GM23248 (cell line): ENCODE measurements at places on chromosomes 2 and 18. TPM values are rescaled to one million over a fixed set of nuclear protein-coding genes. Genes with fewer than 3 reads are reported as not detected.

DNA sequence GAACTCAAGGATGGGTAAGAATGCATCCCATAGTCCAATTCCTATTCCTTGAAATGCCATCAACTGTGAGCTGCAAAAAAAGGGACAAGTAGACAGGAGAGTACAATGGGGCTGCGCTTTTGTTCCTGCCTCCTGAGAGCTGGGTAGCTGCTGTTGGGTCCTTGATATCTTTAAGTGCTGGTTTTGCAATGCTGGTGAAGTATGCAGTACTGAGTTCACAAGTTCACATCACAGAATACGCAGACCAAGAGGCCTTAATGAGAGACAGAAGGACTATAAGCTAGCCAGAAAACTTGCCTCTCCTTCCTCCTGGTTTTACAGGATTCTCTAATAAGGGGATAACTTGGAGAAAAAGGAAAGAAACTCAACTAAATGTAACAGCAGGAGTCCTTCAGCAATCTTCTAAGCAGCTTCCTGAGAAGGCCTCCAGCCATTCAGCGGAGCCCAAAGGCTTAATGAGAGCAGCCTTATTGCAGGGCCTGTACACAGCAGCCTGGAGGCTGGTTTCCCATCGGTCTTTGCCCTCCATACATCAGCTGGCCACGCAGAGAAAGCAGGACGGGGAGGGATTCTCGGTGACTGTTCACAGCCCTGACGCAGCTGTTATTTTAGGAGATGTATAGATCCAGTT, 293.1 kb downstream of the CDCA7 start:
- DNase-seq: peak; percentile 42

DNA sequence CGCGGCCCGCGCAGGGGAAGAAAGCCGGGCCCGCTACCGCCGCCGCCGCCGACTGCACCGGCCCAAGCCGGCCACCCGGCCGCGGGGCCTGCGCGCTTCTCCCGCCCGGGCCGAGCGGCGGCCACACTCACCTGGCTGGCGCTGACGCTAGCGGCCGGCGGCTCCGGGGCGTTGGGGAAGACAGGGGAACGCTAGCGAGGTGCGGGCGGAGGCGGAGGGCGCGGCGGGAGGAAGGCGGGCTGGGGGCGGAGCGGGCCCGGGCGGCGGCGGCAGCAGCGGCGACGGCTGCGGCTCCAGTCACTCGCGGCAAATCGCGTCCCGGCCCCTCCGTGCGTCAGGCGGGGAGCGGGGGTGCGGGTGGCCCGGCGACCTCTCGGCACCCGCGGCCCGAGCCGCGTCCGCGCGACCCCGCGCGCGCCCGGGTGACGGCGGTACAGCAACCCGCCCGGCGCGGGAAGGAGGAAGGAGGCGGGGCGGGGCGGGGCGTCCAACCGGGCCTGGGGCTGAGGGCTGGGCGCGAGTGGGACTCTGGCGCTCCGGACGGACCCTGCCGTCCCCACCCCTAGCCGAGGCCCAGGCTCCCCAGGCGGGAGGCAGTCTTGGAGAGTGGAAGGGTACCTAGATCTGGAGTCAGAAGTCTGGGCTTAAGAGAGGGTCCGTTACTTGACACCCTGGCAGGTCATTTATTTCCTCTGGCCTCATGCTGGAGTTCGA, at the start of gene SESTD1:
TSS of gene SESTD1 (minus strand) at position 465 of the 714 bp plus-strand sequence. CDS start 72,991 bp downstream, outside the sequence.
- peak; percentile 80 for DNase-seq

DNA sequence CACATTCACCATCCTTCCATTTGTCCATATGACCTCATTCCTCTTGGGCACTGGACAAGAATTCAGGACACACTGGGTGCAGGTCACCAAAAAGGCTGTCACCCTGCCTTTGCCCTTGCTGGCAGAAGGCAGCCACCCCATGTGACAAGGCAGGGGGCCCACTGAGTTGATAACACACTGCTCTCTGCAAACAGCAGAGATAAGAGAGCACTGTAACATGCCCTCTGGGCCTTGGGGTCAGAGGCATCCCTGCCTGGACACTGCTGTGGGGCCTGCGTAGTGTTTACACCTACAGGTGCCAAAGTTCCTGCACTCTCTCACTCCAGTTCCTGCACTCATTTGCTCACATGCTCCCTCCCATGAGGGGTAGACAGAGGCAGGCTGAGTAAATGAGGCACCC, 344.7 kb upstream of the TCF4 start:
- no peak for DNase-seq

- DNase-seq: peak; percentile 21
Observed at GRCh38 chr2:203648273-203648672, 58.2 kb upstream of the CD28 start.

GRCh38 chr2:132641819-132642218, 28.2 kb downstream of the LYPD1 start:
- no peak for DNase-seq

DNA sequence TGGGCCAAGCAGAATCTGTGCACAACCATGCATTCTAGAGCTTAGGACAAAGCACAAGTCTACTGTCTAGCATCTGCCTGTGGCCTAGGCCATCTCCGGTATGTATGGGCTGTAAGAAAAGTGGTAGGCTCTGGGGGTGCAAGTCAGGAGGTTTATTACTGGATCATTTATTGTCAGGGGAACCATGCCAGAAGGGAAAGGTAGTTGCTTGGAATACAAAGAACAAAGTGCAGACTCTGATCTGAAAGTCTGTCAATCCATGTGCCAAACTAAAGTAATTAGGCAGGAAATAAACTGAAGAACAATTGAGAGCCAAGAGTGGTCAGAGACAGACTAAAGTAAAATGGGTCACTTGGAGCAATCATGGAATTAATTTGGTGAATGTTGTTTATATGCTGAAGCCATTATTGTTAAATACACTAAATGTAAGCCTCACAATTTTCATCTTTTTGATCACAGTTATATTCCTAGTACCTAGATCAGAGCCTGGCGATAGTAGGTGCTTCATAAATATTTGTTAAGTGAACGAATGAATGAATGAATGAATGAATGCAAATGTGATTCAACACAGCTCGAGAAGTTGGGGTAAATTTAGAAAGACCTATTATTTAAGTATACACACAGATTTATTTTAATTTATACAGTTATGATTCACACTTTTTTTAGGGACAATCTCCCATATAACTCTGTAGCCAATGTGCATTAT, 260.7 kb upstream of the STON1 start:
- no peak for DNase-seq

DNA sequence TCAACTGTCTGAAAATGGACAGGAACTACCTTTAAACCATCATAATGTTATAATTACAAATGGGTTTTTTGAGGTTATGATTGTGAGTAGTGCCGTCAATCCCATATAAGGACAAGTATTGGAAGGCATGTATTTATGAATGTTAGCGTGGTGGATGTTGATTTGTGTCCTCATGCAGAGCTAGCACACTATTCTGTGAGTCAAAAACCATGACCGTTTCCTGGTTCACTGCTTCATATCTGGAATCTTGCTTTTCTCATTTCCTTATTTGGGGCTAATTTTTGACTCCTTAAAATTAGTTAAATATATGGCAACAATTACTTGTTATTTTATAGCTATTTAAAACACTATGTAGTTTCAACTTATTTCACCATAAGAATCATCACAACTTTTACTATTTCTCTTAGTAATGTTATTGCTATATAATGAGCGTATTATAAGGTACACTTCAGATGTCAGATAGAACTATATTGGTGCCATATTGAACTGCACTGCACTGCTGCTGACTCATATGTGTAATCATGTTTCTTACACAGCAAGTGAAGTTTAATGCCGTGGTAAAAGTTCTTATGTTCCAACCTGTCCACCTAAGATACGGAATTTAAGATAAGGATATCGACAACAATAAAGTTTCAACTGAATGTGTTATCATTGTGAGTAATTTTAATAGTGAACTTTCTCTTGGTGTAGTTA, 192.8 kb downstream of the PTGR3 start:
- no peak for DNase-seq

DNA sequence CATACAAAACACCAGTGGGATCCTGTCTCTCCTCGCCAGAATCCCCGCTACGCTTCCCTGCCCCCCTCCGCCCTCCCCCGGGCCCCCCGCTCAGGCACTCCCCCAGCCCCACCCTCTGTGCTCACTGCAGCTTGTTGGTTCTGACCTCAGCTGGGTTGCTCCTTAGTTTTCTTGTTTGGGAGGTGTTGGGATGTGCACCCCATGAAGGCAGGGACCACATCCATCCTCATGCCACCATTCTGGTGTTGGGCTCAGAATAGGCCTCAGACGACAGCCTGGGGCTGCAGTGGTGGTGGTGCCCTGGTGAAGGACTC, 4.6 kb downstream of the SNED1 start:
- DNase-seq: no peak

- DNase-seq: no peak
Observed at GRCh38 chr2:165872101-165872791, 78.2 kb upstream of the GALNT3 start.

DNA sequence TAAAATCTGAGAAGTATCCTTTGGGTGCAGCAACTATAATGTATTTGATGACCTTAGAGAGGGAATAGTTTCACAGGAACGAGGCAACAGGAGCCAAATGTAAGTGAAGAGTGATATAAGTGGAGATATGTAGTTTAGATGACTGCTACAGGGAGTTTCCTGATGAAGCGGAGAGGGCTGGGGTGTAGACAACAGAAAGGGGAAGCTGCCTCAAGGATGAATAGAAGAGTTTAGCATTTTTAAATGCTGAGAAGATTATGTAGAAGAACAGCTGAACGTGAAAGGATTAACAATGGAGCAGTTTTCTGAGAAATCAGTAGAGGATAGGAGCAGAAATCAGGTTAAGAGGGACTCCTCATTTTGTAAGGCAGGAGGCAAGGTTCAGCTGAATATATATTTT, 133.3 kb downstream of the LCLAT1 start:
- DNase-seq: no peak

DNA sequence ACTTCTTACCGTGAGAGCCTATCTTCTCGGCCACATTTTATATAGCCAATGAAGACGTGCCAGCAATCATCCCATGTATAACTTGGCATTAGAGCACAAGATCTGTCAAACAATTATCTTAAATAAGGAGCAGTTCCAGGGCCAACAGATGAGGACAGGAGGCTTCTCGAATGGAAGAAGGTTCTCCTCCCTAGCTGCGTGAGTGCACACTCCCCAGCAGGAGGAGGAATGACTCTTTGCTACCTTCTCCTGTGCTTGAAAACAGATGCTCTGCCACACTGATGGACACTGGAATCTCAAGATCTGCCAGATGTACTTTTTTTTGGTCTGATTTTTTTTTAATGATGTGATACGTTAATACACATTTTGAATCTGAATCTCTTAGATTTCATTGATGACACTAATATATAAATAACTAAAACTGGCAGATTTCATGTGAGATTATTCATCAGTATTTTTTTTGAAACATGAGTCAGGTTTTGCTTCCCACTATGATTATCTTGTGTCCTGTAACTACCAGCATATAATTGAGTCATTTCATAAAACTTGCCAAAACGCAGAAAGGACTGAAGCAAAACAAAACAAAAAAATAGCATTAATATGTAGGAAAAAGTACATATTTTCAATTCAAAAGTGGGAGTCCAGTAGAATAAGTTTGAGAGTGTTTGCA, 626 bp upstream of the VIT start:
- peak; percentile 86 for DNase-seq

GRCh38 chr18:23798249-23798648, 109.0 kb downstream of the LAMA3 start:
- peak; percentile 49 for DNase-seq

GRCh38 chr2:72949642-72950041, 32.3 kb downstream of the EMX1 start:
- peak; percentile 70 for DNase-seq

DNA sequence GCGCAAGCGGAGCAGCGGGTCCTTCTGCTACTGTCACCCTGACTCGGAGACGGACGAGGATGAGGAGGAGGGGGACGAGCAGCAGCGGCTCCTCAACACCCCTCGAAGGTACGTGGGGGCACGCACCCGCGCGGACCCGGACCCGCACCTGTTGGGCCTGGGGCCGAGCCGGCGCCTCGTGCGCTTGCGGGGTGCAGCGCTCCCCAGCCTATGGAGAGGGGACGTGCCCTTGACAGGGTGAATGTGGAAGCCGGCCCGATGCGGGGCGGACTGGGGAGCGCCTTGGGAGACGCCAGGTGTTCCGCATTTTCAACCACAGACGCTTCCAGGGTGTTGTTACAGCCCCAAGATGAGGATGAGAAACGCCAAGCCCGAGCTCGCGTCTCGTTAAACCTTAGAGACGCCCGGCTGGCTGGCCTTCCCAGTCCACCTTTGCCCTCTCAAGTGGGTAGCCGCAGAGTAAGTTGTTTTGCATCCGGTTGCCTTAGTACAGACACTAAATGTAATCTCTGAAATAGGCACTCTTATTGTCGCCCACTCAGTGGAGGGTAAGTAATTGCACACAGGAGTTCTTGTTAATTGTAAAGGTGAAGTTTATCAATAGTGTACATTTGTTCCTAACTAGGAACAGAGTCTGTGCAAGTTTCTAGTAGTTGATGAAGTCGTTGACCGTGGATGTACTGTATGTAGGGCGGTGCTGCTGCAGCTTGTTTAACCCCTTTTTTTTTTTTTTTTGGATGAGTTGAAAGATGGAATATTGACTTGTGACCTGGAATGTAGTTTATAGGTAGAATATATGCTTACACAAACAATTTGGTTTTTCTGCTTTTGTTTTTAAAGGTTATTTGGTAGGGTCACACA, 815 bp downstream of the GMCL1 start:
- DNase-seq: peak; percentile 59

GRCh38 chr2:10231551-10232085, 71.1 kb upstream of the HPCAL1 start:
- DNase-seq: no peak

- DNase-seq: peak; percentile 14
Observed at GRCh38 chr2:148875387-148876051, 492 bp downstream of the KIF5C start.

- DNase-seq: no peak
Observed at GRCh38 chr2:71897836-71898235, 249.8 kb downstream of the CYP26B1 start.

- DNase-seq: no peak
Observed at GRCh38 chr18:42458226-42458625, 503.2 kb downstream of the PIK3C3 start.

Gene PSMA8
- not detected in 2 replicates for total RNA-seq

Gene POTEC
- not detected in 2 replicates for total RNA-seq

Gene UGT1A9
- not detected in 2 replicates for total RNA-seq

Gene TEKT4
- not detected in 2 replicates for total RNA-seq

Gene SIX3
- not detected in 2 replicates for total RNA-seq

Gene LRRC30
- total RNA-seq: not detected in 2 replicates

Gene NFATC1
- 6.4 and 7.5 TPM in 2 replicates for total RNA-seq

Gene MSH6
- total RNA-seq: 44.9 and 57.8 TPM in 2 replicates

Gene MERTK
- total RNA-seq: under 0.01 TPM in 1 of 2 replicates, not detected in the other

Gene MEP1B
- not detected in 2 replicates for total RNA-seq

Gene SH2D6
- total RNA-seq: not detected in 2 replicates

Gene CREG2
- total RNA-seq: under 0.01 and 0.22 TPM in 2 replicates

Gene ACTG2
- total RNA-seq: not detected in 2 replicates
